ENCODE measurements at places on chromosomes 2 and 18. TPM values are rescaled to one million over a fixed set of nuclear protein-coding genes. Genes with fewer than 3 reads are reported as not detected.

GRCh38 chr2:171800639-171801038 lies 93.4 kb downstream of the SLC25A12 start:
- no peak for DNase-seq

The HDAC4 gene
- total RNA-seq, result 4.6 TPM

DNA sequence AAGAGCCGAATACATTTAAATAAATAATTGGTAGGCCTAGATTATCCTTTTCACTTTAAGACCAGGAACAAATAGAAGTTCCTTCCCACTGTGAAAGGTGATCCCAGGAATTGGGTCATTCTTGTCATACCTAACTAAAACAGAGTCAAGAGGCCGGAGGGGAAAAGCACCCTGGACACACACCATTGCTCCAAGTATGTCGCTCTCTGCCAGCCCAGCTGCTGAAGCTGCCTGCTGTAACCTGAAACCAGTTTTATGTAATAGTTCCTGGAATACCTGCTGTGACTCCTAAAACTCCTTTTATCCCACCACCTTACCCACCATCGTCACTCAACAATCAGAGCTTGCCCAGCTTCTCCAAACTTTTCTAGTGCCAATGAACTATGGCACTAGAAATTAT lies 217.1 kb downstream of the PTPRM start:
- no peak for DNase-seq

The AMER3 gene
- total RNA-seq, result not detected

- no peak for DNase-seq
These were observed 115.7 kb upstream of the MMADHC start for GRCh38 chr2:149703281-149703680.

The GKN2 gene
- total RNA-seq, result not detected

The GPR75 gene
- total RNA-seq, result 1.1 TPM

DNA sequence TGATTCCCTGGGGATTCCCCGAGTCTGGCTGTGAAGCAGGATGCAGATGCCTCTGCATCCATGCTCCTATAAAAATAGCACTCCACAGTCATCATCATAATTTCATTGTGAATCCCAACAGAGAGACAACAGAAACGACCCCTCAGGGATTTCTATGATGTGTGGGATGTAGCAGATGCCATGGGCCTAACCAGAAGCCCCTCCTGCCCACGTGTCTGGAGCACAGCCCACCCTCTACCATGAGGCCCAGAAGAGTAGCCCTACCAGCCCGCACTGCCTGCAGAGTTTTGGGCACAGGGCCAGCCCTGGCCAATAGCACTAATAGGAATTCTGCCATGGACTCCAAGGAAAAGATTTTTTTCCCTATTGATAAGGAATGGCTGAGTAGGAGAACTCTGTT lies 66.6 kb downstream of the GYPC start:
- no peak for DNase-seq
